ENCODE measurements at places on chromosomes 1 and 21. TPM values are rescaled to one million over a fixed set of nuclear protein-coding genes. Genes with fewer than 3 reads are reported as not detected.

RGS8 gene
- 0.12 TPM for total RNA-seq

DCST2 gene
- total RNA-seq = 0.34 TPM

DNA sequence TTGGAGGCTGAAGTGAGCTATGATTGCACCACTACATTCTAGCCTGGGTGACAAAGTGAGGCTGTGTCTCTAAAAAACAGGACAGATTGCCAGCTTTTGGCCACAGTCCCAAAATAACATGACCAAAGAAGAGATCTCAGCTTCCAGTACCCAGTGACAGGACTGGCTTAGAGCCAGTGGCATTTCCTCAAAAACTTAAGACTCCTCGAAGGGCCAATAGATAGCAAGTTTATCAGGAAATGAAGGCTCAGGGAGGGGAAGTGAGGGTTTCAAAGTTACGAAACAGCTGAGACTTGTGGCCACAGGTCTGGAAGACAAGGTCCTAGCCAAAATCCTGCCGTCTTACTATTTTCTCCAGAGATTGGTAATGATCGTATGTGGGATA, 6.3 kb upstream of the TMEM39B start:
- no peaks in the 10 kb centered on the region for H3K27me3 ChIP-seq
- H3K4me1 ChIP-seq = peaks cover 34% of the 10 kb centered on the region
- H3K36me3 ChIP-seq = peaks cover 2% of the 10 kb centered on the region

DNA sequence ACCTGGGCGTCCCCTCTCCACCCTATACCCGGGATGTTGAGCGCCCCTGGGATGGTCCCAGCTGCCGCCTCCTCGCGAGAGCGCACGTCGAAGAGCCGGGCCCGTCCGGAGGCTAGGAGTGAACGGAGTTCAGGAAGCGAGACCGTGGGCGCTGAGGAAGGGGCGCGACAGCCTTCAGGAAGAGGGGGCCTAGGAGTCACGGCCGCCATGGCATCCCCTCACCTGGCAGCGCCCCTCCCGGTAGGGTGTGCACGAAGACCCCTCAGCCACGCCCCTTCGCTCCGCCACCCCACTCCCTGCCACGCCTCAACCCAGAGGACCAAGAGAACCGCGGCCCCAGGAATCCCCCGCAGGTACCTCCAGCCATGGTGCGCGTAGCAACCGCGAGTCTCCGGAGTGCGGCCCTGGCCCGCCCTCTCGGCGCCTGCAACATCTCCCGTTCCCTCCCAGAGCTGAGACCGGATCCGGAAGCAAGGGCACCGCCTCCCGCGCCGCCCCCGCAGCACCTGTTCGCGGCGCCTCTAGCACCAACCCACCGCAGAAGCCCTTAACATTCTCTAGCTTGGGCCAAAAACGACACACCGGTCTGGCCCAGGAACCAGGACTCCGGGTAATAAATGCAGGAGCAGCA, at the start of gene TSTD1:
TSTD1 (minus strand) TSS at position 442 of the 631 bp plus-strand sequence; CDS start at position 367, 75 bp downstream.
- peak within 1 kb of the TSS; percentile 33 for H3K4me3 ChIP-seq
- DNase-seq = no peak
- peaks cover 19% of the 10 kb centered on the region for H3K36me3 ChIP-seq
- H3K4me1 ChIP-seq = no peaks in the 10 kb centered on the region
- no peaks in the 10 kb centered on the region for H3K27me3 ChIP-seq

- H3K36me3 ChIP-seq = no peaks in the 10 kb centered on the region
- no peaks in the 10 kb centered on the region for H3K27me3 ChIP-seq
- no peak overlapping the region for H3K4me3 ChIP-seq
- no peak overlapping the region for H3K27ac ChIP-seq
- no peaks in the 10 kb centered on the region for H3K4me1 ChIP-seq
Observed at GRCh38 chr1:8599646-8600212, 217.7 kb downstream of the RERE start.

DNA sequence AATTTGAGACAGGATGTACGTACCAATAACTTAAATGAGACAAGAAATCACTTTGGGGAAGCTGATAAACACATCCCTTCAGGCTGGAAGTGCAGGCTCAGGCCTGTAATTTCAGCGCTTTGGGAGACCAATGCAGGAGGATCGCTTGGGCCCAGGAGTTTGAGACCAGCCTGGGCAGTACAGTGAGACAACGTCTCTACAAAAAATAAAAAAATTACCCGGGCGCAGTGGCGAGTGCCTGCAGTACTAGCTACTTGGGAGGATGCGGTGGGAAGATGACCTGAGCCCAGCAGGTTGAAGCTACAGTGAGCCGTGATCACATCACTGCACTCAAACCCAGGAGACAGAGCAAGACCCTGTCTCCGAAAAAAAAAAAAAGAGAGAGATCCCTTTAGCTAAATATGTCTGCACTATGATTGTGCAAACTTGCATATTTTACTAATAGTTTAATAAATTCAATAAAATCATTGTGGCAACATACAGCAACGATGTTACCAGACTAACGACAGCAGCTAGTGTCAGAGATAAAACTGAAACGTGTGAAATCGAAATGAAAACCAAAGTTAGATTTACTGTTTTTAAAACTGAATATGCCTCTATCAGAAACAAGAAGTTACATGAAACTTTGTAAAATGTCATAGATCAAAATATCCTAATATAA, 54.7 kb downstream of the CD2 start:
- H3K27ac ChIP-seq = no peak overlapping the region
- H3K36me3 ChIP-seq = no peaks in the 10 kb centered on the region
- no peak overlapping the region for H3K4me3 ChIP-seq
- no peak for DNase-seq
- no peaks in the 10 kb centered on the region for H3K4me1 ChIP-seq

All from astrocyte (in vitro differentiated cells and primary cell).